IMR-90 (cell line): ENCODE measurements at places on chromosomes 5 and 9. TPM values are rescaled to one million over a fixed set of nuclear protein-coding genes. Genes with fewer than 3 reads are reported as not detected.

- no peak for DNase-seq
Measured at GRCh38 chr9:34170237-34170991, 8.4 kb upstream of the UBAP1 start.

DNA sequence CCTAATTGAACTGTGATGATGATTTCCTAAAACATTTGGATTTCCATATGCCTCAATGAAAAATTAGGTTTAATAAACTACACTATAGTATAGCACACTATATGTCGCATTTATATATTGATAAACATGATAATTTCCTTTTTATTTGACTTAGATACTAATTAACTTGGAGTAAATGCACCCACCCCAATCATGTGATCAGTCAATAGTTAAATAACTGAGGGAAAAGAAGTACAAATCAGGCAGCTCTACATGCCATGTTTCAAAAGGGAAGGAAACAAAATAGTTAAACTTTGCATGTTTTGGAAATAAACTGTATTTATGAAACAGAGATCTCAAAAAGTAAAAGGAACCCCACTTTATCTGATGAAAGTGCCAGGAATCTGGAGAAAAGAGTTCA is 18.0 kb upstream of the GNE start:
- DNase-seq, result no peak

GRCh38 chr9:132181796-132182313 is 20.0 kb downstream of the NTNG2 start:
- peak; percentile 13 for DNase-seq

DNA sequence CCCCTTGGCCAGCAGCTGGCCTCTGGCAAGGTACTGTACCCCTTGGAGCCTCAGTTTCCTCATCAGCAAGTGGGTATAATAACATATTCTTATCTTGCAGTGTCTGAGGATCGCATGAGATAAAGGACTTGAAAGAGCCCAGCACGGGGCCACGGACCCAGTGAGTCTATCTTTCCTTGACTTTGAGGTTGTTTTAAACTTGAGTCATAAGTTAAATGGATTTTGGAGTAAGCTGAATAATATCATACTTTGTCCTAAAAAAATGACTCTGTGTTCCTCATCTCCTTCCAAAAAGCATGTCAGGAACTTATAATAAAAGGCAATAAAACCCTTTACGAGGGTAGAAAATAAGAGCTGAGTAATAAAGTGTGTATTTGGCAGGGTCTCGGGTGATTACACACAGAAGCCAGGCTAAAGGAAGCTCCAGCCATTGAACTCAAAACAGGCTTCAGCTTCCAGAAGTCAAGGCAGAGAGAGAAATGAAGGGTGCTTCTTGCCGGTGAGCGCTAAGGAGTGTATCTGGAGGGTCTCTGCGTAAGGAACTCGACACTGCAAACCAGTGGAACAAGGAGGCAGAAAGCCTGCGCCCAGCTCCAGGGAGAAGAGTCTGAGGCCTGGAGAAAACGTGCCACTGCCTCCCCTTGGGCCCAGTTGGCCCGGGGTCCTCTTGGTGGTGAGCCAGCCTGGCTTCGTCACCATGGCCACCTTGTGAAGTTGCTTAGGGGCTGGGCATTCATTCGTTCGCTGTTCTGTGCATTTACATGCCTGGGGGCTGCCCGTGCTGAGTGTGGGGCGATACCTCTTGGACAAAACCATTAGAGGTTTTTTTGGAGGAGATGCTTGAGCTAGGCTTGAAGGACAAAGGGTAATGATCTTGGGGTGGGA is 72.4 kb upstream of the PHYKPL start:
- DNase-seq, result no peak

- DNase-seq, result no peak
Measured at GRCh38 chr5:83357621-83358231, 113.8 kb upstream of the VCAN start.

DNA sequence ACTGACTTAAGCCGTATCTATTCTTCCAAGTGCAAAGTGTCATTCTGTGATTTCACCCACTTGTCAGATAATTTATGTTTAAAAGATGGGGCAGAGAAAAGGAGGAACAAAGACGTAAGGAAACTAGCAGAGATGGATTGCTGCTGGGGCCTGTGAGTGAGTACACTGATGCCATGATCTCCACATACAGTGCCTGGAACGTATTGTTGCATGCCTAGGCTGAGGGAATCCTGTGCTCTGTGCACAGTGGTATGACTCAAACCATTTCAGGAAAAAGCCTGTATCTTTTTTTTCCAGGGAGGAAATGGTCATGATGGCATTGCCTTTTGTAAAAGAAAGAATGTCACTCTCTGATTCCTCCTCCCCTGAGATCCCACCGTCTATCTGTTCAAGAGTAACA is 359.5 kb upstream of the ADAMTS16 start:
- DNase-seq, result no peak

GRCh38 chr9:28598408-28598807 is 1025.1 kb upstream of the C9orf72 start:
- no peak for DNase-seq

- no peak for DNase-seq
Measured at GRCh38 chr5:145470396-145470979, 364.7 kb downstream of the PRELID2 start.

Gene CD74
- polyA plus RNA-seq, result 1.1 and 1.5 TPM in 2 replicates

Gene SPATA31C1
- not detected in 2 replicates for polyA plus RNA-seq
